Activated T-cell treated with anti-CD3 and anti-CD28 coated beads for 24 hours (primary cell): ENCODE measurements at places on chromosomes 7 and 10.

GRCh38 chr7:122269241-122269640 lies 35.3 kb downstream of the FEZF1 start:
- DNase-seq: no peak

DNA sequence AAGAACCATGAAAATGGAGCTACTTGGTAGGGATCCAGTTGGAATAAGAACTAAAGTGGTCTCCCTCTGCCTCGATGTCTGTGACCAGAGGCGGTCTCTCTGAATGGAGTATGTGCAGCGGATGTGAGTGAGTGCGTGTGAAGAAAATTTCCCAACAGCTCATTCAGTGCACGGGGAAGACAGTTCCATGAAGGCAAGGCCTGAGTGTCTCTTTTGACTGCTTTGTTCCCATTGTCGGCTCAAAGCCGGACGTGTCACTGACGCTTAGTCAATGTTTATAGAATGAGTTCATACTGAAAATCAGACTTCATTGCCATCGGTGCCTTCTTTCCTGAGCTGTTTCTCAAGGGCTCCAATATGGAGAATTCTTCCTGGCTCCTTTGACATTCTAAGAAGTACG lies 55.3 kb upstream of the GRB10 start:
- no peak for DNase-seq

DNA sequence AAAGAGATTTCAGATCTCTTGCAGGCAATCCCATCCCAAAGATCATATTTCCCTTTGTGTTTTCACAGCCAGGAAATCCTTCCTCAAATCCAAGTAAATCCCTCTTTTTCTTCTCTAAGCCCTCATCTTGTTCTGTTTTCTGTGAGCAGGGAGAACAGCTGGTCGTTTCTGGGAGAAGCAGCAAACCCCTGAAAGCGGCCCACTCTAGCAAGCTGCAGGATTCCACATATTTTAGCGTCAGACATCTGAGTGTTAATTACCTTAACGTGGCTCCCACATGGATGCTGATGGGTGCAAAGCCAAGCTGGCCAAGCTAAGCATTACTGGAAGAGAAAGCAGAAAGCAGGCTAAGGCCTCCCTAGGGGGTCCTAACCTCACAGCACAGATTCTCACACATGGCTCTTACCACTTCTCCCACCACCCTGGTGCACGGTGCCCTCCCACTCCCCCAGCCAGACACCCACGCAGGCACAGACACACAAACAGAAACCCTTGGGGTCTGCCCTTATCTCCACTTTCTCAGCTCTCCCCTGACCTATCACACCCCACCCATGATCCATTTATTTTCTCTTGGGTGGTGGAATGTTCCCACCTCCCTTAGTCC lies 551.0 kb upstream of the AUTS2 start:
- DNase-seq: no peak

DNA sequence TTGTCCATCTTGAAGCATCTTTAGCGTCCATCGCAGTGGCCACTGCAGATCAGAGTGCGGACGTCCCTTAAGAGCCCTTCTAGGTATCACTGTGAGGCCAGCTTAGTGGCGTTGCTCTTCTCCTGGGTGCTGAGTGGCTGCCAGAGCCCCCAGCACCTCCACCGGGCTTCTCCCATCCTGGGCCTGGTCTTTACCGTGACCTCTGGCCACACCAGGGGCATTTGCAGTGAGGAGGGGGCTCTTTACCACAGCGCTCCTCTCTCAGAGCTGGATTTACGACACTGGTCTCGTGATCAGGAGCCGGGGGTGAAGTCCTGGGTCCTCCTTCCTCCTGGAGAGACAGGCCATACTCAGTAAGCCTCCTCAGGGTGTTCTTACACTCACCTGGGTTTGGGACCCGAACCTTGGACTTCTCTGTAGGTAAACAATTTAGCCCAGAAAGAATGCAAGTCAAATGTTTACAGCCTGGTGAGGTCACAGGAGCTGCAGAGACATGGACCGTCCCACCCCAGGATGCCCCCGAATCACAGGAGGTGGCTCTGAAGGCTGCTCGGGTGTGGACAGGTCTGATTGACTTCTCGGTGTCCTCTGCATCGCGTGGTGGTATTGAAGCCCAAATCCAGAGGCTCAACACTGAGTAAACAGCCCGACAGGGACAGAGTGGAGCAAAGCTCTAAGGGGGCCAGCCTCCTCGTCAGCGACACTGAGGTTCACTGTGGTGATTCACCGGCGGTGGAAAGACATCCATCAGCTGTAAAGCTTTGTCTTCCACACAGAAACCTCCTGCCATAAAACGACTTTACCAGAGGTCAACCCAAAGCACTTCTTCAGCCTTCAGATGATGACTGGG lies 33.0 kb downstream of the JAKMIP3 start:
- DNase-seq: no peak

DNA sequence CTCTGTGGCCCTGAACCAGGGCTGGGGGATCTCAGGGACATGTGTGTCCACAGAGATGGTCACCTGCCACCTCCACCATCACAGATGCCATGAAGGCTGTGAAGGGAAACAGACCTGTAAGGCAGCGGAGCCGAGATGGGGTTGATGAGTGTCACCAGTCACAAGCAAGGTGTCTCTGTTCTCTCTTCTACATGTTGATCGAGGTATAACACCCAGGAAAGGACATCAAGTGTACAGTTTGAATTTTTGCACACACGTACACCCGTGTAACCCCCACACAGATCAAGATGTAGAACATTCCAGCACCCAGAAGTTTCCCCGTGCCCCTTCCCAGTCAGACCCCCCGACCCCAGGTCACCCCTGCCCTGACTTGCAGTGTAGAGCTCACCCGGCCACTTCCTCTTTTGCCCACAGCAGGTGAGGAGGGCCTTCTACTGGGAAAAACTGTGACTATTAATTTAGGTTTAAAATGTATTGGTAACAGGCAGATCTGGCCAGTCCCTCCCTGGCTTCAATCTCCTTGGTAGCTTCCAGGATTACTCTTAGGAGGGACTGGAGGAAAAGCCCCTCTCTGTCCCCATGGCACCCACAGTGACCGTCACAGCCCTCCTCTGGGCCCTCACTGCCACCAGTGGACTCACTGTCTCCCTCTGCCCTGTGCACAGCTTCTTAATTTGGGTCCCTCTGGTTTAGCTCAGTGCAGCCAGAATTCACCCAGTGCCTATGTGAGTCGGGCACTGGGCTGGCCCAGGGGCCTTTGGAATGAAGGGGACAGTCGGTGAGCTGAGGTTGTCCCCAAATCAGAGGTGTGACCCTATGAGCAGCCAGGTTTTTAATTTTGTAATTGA lies 108.2 kb downstream of the LHPP start:
- no peak for DNase-seq

- no peak for DNase-seq
These were observed 16.7 kb upstream of the SLC26A4 start for GRCh38 chr7:107643938-107644308.

DNA sequence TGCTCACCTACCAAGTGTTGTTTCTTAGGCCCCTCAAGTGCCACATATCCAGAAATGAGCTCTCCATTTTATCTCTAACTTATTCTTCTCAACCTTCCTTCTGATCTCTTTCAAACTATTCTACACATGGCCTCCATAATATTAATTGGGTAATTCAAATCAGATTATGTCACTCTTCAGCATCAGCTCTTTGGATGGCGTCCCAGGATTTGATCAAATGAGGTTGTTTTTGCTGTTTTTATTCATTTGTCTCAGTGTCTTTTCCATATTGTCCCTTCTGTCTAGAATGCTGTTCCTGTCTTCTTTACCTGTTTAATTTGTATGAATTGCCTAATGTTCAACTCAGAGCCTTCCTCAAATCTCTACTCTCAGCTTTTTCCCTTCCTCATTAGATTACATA lies 234.6 kb upstream of the CXCL12 start:
- no peak for DNase-seq
